Stimulated activated CD8-positive, alpha-beta memory T cell treated with anti-CD3 and anti-CD28 coated beads, Interleukin-4, amount 100 ng/mL, for 1 hour (primary cell): ENCODE measurements at places on chromosomes 2 and 18.

DNA sequence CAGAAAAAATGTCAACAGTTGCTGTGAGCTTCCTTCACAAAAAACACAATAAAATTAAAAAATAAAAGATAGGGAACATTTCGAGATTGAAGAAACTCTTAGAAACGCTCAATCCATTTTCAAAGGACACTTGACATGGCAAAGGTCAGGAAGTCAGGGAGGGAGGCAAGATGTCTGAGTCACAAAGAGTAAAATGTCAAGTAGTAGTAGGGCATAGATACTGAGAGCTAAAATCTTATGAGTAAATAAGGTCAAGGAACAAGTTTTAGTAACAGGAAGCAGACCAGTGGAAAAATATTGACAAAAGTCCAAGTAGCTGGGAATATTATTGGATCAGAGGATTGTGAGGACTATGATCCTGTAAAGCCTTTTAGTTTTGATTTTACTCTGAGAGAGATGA, 495.6 kb downstream of the TMX3 start:
- DNase-seq = no peak

- no peak for DNase-seq
Measured at GRCh38 chr18:50468807-50469206, 91.1 kb upstream of the MAPK4 start.

DNA sequence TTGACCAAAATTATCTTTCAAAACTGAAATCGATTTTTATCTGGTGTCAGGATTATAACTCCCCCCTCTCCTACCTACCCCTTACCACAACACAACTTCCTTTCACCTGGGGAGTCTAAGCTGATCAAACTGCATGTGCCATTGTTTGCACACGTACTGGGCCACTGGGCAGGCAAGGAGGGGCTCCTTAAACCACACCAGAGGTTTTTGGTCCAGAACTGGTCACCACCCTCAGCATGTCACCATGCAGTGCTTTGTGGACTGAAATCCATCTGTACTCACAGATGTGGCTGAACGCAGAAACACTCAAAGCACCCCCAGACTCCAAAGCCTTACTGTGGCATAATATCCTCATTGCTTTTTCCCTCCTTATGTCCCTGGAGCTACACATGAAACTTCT, 13.9 kb upstream of the ARHGAP25 start:
- DNase-seq = no peak

- DNase-seq = no peak
Measured at GRCh38 chr18:66077066-66077465, 326.3 kb downstream of the CDH7 start.

DNA sequence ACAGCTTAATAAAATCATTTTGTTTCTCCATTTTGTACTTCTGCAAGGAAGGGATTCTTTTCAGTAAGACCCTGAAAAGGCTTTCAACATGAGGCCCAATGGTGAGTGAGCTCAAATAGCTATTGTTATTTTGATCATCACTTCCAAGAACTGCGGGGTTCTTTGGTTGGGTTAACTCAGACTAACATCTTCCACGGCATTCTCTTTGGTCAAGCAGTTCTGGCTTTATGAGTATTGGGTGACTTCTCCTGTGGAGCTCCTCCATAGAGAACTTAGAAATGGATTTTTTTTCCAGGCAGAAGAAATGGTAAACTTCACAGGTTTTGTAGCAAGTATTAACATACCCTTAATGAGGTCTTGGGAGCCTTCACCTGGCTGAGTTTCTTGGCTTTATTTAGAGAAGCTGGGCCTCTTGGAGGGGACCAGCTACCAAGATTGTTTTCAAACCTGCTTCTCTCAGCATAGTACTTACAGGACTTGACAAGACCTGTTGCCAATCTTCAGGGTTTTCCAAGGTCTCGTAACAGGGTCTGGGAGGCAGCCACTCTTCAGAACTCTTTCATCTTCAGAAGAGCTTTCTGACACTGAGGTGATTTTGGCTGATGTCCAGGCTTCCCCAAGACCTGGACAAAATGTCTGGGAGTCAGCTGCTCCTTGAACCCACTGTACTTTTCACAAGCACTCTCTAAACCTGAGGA, 353.2 kb upstream of the ETAA1 start:
- DNase-seq = no peak

GRCh38 chr2:7476371-7476770, 559.2 kb downstream of the RNF144A start:
- DNase-seq = no peak

DNA sequence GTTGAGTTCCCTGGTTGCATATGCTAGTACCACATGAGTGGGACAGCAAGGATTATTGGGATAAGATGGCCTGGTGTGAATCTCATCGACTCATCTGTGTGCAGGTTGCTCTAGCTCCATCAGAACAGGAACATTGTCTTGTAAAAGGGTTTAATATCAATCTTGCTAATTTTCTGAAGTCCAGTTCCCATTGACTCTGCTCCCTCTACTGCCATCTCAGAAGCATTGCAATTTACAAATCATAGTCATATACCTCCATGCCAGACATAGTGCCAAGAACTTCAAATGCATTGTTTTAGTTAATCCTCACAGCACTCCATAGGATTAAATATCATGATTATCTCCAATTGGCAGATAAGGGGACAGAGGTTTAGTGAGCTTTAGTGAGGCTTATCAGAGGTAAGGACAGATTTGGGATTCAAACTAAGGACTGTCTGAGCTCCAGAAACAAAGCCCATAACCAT, 4.8 kb upstream of the STAT4 start:
- no peak for DNase-seq

DNA sequence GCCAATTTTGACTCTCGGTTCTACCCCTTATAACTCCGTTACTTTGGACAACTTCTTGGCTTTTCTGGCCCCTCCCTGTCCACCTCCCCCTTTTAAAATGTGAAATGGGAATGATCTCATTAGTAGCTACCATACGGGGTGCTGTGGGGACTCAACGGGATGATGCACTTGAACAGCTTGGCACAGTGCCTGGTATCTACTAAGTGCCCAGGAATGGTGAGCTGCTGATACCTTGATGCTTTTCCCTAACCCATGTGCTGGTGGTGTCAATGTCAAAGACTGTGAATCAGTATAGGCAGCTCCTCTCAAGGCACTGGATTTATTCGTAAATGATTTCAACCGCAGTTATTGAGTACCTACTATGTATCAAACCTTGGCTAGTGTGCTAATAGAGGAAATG, 204.2 kb downstream of the LOXHD1 start:
- DNase-seq = no peak

DNA sequence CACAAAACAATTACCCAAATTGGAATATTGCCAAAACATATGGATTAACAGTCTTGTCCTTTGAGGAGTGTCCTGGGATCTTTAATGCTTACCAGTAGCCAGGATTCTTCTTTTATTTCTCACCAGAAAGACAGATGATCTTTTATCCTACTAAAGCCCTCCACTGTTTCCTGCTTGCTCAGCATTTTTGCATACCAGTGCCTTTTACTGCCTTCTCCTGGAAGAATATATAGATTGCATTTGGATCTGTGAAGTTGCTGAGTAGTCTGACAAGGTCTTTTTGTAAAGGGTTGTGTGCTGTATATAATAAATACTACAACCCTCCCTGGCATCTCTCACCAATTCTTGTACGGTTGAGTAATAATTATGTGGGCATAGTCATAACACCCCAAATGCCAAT, 652.2 kb downstream of the LRRTM4 start:
- no peak for DNase-seq

DNA sequence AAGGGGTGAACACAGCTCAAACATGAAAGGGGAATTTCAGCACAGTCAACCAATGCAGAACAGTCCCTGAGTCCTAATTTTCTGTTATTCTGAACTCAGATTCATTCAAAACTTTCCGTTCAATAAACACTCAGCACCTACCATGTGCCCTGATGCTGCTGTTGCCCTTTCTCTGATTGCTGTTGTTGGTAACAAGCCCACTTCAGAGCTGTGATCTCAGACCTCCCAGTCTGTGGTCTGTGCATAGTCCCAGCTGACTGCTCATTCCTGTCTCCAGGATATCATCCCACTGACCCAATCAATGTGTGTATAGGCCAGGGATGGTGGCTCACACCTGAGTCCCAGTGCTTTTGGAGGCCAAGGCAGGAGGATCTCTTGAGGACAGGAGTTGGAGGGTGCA, 82.7 kb upstream of the SLC35G4 start:
- no peak for DNase-seq

- DNase-seq = no peak
Measured at GRCh38 chr2:240247868-240248720, 107.6 kb upstream of the OTOS start.

- DNase-seq = no peak
Measured at GRCh38 chr2:69945441-69945840, 16.0 kb downstream of the ASPRV1 start.

GRCh38 chr18:31451625-31452024, 4.1 kb downstream of the DSG3 start:
- no peak for DNase-seq

DNA sequence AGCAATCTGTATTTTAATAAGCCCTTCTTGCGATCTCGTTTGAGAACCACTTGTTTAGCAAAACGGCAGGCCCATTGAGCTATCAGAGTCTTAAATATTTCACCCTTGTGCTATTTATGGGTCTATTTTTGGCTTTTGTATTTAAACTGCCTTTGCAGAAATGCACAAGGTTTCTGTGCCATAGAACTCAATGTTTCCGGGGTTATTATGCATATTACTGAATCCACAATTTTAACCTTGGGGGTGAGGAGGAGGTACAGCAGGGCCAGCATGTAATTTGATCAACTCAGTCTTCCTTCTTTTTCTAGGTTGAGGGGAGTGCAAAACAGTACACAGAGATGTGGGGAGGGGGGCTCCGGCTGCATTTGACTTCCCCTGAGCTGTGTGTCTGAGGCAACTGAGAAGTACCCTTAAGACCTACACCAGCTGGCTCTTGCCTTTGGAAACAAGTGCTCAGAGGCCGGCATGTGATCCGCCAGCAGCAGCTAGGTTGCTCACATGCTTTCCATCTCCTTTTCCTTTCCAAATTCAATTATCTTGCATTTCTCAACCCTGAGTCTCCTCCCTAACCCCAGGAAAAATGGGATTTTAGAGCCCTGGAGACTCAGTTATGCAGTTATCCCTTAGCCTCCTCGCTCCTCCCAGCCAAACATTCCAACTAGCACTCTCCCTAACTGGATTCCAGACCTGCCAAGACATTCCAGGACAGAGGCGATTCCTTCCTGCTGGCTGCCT, 103.0 kb downstream of the HNRNPLL start:
- DNase-seq = no peak

GRCh38 chr2:240946654-240947053, 40.5 kb downstream of the CROCC2 start:
- no peak for DNase-seq

DNA sequence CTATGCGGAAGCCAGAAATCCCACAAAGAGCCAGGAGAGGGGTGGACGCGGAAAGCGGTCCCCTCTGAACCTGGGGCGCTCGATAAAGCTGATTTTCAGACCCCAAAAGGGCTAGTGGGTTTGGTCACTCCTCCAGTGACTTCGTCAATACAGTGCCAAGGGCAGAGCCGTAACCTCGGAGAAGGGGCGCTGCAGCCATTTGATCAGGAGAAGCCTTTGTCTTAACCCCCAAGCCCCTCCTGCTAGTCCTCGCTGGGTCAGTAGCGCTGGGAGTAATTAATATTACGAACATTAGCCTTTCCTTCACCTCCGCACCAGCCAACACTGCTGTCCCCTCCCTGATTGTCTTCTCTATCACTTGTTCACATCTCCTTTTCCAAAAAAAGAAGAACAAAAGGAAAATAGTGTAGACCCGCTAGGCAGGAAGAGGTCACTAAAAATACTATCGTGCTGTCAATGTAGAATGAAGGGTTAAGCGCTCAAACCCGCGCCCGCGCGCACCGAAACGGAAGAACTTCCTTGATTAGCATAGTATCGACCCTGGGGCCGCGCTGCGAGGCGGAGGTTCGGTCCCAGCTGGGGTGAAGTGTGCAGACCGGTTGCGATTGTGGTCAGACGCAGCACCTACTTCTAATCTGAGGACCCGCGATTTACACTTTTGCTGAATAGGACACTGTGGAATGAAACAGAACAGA, 63.2 kb upstream of the MAPRE2 start:
- no peak for DNase-seq

DNA sequence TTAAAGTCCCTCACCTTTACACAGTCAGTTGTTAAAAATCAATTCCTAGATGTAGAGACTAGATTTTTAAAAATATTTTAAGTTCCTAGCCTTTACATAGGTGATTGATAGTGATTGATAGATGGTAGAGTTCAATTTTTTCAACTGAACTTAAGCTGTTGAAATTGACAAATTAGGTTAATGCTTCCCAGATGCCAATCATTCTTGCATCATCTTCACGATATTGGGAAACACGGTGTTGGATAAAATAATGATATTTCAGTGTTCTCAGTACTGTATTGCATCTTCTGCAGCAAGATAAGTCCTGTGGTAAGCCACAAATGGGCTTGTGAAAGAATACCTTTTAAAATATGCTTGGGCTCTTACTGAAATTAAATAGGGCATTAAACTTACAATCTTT, 667.6 kb downstream of the STK39 start:
- DNase-seq = no peak

GRCh38 chr18:27108842-27109241, 76.3 kb downstream of the CHST9 start:
- DNase-seq = no peak

DNA sequence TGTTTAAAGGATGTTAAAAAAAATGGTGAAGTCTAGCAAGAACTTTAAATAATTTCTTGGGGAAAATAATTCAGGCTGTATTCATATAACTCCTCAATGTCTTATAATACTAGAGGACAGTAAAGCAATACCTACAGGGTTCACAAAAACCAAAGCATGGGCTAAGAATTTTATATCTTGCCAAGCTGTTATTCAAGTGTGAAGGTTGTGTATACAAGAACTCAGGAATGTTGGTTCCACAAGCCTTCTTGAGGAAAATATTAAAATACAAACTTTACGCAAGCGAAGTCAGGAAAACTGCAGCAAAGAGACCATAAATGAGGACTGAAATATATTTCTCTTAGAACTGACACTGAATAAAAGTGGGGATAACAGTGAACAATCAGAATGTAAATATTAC, 76.1 kb upstream of the DNAJC10 start:
- DNase-seq = no peak

DNA sequence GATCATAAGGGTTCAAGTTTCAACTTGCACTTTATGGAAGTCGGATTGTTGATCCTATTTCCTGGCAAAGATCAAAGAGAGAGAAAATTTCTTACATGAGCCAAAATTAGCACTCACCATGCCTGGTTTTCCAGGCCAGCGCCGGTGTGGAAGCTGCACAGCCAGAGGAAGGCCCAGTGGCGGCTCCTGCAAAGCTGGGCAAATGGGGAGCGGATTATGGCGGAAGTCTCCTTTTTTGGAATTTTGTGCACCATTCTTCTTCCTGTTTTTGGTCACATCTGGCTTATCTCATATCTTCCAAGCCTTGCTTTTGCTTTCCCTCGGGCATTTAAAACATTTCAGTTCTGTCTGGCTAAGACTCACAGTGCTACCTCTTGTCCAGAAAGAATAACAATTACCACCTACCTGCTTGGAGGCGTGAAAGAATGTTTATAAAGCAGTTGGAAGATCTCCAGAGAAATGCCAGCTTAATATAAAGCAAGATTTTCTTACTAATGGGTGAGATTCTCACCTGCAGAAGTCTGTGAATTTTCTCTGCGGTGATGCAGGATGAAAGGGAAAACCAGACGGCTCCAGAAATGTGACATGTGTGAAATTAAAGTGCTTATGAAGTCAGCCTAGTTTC, 94.3 kb downstream of the ASAP2 start:
- DNase-seq = no peak

GRCh38 chr2:121284463-121285449, at the start of gene TFCP2L1:
TFCP2L1 (minus strand) TSS chr2:121285202; CDS start chr2:121285109, 93 bp downstream.
- DNase-seq = no peak
